Stimulated activated CD8-positive, alpha-beta memory T cell treated with anti-CD3 and anti-CD28 coated beads, Interleukin-4, amount 100 ng/mL, for 4 hours (primary cell): ENCODE measurements at places on chromosomes 12 and 14.

- DNase-seq = no peak
Observed at GRCh38 chr12:122471324-122472226, 29.2 kb downstream of the ZCCHC8 start.

DNA sequence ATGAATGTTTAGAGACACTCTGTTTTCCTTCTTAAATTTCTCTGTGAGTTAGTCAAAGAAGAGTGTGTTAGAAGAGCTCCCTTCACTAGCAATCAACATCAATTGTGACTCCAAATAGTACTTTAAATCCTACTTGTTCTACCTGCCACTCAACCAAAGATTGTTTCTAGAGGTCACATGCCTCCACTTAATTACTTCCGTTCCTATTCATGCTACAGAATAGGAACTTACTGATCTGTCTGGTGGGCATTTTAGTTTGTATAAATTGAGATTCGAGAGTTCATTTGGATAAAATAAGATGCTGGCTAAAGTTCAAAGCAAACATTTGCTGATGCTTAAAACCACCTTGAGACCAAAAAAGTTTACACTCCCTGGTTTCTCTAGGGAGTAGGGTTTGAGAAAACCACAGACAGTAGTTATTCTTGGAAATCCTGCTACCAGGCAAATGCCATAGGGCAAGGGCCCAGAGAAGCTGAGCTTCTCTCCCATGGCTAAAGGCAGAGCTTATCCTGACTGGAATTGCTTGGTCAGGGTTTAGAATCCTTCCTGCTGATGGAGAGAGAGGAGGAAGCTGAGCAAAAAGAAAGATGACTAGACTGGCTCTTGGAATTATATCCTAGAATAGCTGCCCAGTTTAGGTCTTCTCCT lies 389.6 kb upstream of the ATP2B1 start:
- no peak for DNase-seq

DNA sequence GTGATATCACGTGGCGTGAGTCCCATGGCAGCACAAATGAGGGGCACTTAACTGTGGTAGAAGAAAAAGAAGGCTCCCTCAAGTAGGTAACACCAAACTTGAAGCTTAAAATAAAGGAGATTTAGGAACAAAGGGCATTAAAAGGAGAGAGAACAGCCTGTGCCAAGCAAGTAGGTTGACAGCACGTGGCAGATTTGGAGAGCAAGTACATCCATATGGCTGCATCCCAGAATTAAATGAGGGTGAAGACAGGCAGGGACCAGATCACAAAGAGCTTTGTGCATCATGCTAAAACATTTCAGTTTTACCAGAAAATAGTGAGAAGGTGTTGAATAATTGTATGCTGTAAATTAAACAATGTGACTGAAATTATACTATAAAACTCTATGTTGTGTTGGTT lies 32.8 kb downstream of the KCNMB4 start:
- no peak for DNase-seq

DNA sequence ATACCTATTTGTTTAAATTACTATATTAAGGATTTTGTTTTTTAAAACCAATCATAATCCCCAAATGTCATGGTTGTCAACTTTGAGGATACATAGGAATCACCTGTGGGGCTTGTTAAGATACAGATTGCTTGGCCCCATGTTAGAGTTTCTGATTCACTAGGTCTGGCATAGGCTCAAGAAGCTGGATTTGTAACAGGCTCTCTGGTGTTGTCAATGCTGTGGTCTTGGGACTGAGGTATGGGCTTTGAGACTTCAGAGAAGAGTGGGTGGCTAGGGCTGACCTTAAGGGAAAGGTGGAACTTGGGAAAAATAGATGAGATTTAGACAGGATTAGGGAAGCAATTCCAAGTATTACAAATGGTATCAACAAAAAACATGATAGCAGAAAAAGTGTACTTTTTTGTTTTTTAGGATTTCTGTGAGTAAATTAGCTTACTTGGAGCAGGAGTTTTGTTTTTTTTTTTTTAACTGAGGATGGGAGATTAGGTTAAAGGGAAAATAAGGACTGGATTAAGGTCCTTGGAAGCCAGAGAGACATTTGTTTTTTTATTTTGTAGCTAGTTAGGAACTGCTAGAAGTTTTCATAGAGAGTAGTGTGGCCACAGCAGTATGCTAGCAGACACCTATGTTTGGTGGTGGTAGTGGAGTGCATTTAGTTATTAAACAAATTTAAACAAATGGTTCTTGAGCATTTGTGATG lies 88.6 kb downstream of the RAD51B start:
- no peak for DNase-seq

GRCh38 chr14:68104518-68104917 lies 284.9 kb downstream of the RAD51B start:
- no peak for DNase-seq

GRCh38 chr12:64098709-64099354 lies 123.3 kb downstream of the KICS2 start:
- no peak for DNase-seq

DNA sequence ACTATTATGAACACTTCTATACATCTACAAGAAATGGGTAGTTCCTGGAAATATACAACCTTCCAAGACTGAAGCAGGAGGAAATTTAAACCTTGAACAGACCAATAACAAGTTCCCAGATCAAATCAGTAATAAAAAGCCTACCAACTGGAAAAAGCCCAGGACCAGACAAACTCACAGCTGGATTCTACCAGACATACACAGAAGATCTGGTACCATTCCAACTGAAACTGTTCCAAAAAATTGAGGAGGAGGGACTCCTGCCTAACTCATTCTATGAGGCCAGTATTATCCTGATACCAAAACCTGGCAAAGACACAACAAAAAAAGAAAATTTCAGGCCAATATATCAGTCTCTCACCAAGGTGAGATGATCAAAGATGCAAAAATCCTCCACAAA lies 189.4 kb downstream of the RPS29 start:
- DNase-seq = no peak

DNA sequence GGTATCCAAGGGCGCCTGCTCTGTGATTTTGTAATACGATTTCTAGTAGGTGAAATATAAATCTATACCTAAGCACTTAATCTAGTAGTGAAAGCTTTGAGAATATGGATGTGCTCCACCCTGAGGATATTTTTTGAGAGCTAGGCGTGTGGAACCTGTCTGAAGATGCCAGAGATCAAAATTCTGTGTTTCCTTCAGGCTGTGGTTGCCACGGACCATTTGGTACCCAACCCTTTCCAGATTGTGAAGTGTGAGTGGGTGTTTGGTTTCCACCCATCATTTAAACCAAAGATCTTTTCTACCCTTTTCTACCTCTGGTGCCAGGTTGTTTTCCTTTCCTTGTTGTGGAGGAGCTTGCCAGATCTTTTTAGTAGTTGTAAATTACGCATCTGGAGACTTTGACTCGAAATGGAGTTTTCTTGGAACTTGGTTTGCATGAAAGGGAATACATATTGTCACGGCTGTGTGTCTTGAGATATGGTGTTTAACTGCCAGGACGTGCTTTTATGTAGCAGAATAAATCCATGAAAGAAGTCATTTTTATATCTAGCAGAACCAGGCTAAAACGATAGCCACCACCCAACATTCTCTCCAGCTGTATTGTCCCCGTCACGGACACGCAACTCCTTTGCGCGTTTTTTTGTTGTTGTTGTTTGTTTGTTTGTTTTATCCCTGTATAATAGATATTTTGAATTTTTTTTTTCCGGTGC lies 2.2 kb downstream of the LRFN5 start:
- no peak for DNase-seq

DNA sequence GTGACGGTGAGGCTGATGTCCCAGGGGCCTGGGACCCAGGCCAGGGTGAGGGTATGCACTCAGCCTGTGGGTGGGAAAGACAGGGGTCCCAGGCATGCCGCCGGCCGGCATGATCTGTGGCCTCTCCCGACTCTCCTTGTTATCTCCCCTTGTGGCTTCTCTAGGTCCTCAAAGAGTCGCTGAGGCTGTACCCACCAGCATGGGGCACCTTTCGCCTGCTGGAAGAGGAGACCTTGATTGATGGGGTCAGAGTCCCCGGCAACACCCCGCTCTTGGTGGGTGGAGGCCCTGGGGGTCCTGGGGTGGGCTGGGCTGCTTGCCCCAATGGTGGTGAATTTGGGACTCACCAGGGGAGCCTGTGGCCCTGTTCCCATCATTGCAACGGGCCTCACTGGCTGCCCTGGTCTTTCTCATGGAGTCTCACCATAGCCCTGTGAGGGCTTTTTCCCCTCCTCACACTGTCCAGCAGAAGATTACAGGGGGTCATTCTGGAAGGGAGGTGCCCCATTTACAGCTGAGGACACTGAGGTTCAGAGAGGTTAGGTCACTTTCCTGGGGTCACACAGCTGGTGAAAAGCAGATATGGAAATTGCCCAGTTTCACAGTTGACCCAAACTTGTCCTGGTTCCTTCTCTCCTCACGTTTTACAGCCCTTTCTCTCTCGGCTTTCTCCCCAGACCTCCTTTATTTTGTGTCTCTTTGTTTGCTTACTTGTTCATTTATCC lies 37.9 kb downstream of the CYP46A1 start:
- DNase-seq = no peak

GRCh38 chr12:56046027-56046780 lies 4.5 kb downstream of the RPS26 start:
- DNase-seq = no peak
